ENCODE measurements at places on chromosomes 2 and 18.

DNA sequence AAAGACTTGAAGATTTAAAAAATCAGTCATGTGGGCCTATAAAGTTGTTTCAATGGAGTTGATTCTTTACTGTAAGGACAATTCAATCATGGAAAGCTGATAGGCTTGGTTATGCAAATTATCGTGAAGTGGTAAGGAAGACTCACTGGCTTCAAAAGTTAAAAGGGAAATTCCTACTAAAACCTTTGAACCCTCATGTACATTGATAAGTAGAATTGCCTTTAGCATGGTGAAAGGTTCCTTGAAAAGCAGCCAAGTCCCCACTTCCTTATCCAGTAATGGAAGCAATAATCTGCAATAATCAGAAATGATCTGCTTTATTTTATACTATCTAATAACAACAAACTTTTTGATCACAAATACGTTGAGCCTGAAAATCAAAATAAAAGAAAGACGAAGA, 14.4 kb upstream of the CCL20 start:
- DNase-seq, result no peak

DNA sequence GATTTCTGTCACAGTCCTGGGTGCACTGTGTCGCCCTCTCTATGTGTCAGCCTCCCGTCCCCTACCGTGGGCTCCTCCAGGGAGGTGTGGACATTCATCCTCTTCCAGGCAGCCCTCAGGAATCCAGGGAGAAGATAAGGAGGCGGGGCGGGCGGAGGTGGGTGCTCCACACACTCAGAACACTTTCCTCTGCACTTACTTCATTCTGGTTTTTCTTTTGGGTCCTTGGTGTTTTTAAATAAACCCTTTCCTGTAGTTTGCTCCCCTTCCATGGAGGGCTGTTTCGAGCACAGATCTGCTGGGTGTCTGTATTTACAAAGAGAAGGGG, 183.9 kb downstream of the FAM210A start:
- DNase-seq, result no peak

DNA sequence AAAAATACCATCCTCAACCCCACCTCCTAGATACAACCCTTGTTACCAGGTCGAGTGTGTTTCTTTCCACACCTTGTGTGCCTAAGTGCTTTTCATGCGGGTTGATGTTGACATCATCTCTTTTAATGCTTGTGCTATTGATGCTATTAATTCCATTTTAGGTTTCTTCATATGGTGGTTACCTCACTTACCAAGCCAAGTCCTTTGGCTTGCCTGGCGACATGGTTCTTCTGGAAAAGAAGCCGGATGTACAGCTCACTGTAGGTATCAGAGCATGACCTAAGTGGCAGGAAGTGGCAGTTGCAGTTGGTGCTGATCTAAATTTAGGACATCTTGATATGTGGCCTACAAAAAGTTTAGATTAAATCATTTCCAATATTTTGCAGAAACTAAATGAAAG, 149.9 kb upstream of the TTC39C start:
- DNase-seq, result no peak

DNA sequence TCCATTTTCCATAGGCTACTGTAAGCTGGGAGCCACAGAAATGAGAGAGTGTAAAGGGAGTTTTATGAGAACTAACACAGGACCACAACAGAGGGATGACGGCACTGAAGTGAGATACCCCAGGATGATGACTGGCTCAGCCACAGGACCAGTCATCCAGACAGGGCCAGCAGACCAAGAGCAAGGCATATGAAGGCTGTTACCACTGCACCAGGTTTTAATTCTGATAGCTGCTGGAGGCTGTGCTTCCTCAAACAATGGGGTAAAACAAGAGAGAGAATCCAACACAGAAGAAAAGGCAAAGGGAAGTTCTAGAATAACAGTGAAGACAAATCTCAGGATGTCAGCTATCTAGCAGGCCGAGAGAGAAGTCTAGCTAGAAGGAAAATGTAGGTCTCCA, 94.9 kb downstream of the BCL2 start:
- DNase-seq, result no peak

DNA sequence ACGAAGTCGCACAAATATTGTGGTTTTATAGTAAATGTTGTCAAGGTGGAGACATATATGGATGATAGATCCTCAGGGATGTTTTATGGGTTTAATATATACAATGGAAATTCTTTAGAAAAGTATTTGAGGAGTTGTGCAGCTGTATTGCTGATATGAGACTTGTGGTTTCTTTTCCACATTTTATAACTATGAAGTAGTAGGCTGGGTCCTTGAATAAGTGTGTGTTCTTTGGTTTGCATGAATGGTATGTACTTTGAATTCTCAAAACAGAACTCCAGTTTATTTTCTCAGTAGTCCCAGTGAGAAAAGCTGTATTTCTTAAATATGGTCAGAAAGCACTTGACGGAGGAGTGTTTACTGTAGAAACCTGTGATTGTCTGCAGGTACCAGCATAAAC, 42.4 kb downstream of the PLCL1 start:
- no peak for DNase-seq

- no peak for DNase-seq
These were observed 7.8 kb downstream of the SLC66A2 start for GRCh38 chr18:79943608-79944125.

DNA sequence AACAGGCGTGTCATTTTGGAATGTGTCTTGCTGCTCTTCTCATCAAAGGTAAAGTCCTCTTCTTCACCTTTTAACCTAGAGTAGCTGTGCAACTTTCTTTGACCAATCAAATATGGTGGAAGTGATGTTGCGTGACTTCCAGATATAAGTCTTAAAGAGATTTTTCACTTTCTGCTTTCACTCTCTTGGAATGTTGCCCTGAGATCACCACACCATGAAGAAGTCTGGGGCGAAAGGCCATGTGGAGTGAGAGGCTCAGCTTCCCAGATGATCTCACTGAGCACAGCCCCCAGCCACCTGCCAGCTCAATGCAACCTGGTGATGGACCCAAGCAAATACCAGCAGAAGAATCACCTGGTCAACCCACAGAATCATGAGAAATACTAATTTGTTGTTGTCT, 7.1 kb upstream of the GALNT3 start:
- no peak for DNase-seq

- no peak for DNase-seq
These were observed 891 bp downstream of the CAB39 start for GRCh38 chr2:230713331-230714135.

DNA sequence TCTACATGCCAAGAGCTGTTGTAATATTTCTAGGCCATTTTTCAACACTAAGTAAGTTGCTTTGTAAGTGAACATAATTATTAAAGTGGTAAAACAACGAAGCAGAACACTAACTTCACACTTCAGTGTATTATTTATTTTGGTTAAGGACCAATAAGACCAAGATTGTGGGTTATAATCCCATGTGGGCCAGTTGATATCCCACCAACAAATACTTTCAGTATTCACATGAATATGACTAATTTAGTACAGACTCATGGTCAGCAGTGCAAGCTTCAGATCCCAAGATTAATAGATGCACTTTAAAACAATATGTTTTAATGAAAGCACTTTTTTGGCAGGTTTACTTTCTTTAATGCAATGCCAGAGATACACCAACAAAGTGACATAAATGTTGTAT, 154.3 kb downstream of the LCLAT1 start:
- no peak for DNase-seq

DNA sequence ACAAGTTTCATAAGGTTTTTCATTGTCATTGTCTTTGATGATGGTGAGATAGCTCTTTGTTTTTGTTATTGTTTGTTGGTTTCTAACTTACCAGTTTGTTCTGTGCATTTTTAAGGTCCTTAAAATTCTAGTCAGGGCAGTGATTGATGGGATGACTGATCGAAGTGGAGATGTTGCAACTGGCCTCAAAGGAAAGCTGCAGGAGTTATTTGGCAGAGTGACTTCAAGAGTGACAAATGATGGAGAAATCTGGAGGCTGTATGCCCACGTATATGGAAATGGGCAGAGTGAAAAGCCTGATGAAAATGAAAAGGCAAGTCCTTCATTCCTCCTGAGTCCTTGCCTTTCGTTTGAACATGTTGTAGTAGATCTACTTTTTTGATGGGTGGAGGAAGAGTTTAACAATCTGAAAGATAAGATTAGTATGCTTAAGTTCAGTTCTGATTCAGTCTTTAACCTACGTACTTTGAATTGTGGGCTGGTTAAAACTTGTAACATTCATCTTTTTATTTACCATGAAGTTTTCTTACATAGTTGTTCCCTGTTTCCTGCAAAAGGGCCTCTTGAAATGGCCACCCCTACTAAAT, 135.8 kb upstream of the LTBP1 start:
- no peak for DNase-seq

Measured in cortex of kidney (tissue), 1 donor.